ENCODE measurements at places on chromosomes 1 and 21.

DNA sequence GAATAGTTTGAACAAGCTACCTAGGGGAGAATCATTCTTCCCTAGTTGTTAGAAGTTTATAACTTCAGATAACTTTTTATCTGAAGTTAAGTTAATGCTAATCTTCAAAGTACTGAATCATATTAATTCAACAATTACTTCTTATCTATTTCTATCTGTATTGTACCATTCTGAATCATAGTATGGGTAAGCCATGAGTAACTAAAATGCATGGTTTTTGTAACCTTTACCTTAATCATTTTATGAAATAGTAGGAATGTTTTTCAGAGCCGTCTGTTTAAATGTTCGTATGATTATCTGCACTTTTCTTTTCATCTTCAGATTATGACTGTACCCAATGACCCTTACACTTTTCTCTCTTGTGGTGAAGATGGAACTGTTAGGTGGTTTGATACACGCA is 50.3 kb upstream of the MPC2 start:
- DNase-seq, result no peak

DNA sequence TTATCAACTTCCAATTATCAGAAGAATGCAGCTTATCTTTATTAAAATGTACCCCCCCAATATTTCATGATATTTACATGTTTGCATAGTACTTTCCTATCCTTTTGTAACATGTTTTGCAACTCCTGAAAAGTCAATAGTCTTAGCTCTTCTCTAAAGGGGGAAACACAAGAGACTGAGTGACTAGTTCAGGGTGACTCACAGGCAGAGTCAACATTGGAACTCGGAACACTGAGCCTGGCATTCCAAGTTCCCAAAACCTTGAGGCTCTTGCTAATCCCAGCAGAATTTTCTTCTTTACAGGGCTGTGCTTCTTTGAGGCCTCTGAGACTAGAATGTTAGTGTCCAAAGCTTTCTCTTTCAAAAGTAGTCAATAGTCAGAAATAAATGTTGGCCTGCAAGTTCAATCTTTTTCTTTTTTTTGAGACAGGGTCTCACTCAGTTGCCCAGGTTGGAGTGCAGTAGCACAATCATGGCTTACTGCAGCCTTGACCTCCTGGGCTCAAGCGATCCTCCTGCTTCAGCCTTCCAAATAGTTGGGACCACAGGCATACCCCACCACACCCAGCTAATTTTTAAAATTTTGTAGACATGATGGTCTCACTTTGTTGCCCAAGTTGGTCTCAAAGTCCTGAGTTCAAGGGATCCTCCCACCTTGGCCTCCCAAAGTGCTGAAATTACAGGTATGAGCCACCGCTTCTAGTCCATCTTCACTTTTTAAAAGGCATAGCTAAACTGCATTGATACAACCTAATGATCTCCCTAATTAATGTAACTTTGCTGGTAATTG is 37.5 kb downstream of the ZNF281 start:
- no peak for DNase-seq

DNA sequence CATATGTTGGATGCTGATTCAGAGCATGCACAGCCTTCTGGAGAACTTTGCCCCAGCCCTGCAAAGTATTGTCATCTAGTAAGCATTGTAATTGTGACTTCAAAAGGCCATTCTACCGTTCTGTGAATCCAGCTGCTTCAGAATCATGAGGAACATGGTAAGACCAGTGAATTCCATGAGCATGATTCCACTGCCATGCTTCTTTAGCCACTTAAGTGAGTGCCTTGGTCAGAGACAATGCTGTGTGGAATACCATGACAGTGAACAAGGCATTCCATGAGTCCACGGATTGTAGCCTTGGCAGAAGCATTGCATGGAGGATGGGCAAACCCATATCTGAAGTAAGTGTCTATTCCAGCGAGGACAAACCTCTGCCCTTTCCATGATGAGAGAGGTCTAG is 123.7 kb downstream of the S1PR1 start:
- no peak for DNase-seq

GRCh38 chr21:37335053-37335452 is 31.5 kb upstream of the DYRK1A start:
- no peak for DNase-seq

DNA sequence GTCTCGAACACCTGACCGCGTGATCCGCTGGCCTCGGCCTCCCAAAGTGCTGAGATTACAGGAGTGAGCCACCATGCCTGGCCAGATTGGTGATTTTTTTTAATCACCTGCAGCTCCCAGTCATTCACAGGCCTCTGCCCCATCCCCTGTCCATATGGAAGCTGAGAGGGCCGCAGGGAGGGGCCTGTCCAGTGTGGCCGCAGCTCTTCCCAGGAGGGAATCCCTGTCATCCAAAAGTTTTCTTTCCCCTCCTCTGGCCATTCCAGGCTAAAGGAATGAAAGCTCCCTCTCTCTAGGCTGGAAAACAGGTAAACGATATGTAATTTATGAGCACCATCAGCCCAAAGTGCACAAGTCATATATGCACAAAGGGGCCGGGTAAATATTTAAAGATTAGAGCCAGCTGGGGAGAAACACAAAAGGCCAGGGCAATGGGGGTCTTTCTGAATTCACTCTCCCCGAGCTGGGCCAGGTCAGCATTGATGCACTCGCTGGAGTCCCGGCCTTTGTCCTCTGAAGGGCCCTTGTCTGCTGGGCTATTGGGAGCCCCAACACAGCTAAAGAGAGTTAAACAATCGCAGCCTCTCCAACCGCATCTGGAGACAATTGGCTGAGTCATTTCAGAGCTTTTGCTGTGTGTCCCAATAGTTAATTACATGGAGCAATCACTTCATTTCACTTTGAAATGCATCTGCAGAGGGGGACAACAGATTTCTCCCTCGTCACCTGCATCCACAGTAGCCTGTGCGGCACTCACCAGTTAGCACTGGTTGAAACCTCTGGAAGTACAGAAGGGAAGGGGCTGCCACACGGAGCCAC is 3.8 kb upstream of the HES3 start:
- DNase-seq, result no peak

DNA sequence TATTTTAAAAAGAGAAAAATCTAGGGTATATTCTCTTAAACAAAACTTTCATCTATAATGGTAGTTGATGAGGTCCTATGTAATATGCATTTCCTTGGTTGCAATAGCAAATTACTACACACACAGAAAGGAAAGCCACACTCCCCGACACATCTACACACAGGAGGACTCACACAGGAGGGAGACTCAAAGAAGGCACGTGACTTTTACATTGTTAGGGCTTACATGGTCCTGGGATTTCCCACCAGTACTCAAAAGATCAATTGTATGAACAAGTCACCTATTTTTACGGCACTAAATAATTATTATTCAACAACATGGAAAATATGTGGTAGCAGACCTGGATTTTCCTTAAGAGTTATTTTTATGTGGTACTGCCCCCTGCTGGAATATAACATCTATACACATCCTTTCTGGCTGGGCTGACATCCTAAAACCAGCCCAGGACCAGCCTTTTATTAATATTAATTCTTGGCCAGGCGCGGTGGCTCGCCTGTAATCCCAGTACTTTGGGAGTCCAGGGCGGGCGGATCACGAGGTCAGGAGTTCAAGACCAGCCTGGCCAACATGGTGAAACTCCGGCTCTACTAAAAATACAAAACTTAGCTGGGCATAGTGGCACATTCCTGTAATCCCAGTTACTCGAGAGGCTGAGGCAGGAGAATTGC is 33.9 kb upstream of the LGALS8 start:
- no peak for DNase-seq

DNA sequence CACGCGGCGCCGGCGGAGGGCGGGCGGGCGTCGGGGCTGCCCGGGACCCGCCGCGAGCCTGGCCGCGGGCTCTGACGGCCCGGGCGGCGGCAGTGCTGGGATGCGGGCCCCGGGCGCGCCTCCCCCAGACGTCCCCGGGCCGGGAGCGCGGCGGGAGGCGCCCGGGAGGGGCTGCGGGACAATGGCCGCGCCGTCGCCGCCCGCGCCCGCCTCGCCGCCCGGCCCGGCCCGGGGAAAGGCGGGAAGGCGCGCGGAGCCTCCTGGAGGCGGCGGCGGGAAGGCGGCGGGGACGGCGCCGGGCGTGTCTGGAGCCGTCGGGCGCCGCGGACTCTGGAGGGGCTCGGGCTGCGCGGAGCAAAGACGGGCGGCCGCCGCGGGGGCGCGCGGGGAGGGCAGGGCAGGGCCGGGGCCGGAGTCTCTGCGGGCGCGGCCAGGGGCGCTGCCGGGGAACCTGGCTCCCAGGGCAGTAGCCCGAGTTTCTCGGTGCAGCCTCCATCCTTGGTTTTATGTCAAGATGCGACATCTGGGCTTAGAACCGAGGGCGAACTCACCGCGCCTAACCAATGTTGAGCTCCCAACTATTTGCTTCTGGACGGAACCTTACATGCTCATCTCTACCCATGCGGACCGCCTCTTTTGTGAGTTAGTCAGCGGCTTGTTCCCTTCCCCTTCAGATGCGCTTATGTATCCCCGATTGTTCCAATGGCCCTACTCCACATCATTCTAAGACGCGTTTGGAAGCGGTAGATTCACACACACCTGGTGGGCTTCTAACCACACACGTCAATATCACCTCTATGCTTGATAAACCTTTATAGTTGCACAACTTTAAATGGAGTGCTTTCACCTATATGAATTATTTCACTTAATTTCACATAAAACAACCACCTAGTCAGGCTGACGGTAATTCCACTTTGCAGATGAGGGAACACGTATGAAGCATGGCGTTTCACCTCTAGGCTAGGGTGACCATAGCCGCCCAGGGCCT is 651 bp downstream of the ZBTB8A start:
- DNase-seq, result no peak

DNA sequence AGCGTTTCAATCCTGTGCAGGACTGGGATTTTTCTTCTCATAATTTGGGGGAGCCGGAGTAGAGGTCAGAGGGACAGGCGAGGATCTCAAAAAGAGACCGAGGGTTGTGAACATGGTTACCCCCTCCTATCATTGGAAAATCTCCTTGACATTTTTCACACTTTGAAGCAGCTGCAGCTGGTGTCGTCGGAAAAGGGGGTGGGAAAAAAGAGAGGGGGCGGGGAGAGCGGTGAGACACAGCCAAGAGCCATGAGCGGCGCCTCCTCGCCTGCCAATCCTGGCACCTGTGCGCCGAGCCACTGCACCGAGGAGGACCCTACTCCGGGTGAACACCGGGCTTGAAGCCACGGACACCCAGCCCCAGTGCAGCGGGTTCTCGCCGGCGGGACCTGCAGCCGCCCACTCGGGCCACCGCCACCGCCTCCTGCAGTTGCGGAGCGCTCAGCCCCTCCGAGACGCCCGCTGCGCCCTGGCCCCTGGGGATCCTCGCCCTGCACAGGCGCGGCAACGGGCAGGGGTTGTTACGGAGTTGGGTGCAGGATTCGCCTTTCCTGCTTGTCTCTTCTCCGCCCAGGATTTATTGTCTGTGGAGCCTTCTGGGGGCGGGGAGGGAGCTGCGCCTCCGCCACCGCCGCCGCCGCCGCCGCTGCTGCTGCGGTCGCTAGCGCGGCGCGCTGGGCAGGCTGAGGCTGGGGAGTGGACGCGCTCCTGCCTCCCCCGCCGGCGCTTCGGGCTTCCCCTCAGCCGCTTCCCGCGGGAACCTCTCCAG is at the start of gene LRRC7:
LRRC7 (plus strand) TSS at position 271 of the 769 bp plus-strand sequence. CDS start 718 bp downstream, outside the sequence.
- no peak for DNase-seq

- no peak for DNase-seq
Observed at GRCh38 chr21:31660259-31660565, 719 bp downstream of the SOD1 start.

- DNase-seq, result no peak
Observed at GRCh38 chr1:209493559-209493958, 90.0 kb upstream of the CAMK1G start.

DNA sequence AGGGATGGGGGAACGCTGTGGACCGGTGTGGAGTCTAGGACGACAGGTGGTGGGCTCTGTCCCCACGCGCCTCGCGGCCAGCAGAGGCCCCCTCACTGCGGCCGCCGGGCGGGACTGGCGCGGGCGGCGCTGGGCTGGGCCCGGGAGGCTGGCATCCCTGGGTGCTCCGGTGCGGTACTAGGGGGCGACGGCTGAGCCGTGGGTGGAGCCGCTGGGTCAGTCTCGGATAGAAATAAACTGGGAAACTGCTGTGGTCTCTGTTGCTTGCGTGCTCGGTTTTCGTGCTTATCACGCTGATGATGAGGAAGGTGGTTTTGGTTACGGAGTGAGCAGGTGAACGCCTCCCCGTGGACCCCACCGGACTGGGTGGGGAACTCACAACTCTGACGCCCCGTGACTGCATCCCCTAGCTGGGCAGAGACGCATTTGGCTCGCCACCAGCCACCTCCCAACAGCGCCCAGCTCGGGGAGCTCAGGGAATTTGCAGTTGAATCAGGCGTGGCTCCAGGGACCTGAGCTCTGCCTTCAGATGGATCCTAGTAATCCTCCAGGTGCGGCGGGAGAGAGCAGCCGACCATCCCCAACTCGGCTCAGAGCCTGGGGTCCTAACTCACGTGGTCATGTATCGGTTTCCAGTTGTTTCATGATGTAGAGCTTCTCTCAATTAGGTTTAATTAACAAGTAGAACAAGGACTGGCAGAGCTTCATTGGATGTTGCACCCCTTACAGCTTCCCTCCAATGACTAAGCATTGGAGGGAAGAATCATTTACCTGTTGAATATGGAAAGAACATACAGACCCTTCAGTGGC is 32.1 kb downstream of the HSD17B7 start:
- no peak for DNase-seq

DNA sequence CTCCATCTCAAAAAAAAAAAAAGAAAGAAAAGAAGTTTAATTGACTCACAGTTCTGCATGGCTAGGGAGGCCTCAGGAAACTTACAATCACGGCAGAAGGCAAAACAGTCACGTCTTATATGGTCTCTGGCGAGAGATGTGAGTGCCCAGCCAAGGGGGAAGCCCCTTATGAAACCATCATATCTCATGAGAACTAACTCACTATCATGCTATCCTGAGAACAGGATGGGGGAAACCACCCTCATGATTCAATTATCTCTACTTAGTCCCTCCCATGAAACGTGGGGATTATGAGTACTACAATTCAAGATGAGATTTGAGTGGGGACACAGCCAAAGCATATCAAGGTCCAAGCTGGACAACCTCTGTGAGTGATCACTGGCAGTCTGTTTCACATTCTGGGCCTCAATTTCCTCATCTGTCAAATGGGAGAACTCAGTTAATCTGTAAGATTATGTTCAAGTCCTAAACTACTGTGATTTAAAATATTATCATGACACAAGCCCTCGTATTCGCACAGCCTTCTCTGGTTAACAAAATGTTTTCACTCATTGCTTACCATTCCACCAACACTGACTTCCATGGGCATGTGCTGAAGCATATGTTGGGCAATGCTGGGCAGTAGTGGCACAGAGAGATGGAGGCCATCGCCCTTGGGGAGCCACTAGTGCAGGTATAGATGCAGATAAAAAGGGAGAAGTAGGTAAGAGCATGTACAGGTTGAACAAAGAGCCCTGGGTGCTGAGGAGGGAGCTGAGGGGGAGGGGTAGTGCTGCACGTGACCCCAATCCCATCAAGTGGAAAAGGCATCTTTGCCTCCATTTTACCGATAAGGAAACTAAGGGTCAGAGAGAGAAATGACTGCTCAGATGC is 46.2 kb upstream of the SLC2A1 start:
- no peak for DNase-seq

All from activated T-helper 9 cell treated with anti-CD3 and anti-CD28 coated beads, Interleukin-2, amount 50 U/mL, for 16 hours (primary cell).